Fibroblast of skin of abdomen (primary cell): ENCODE measurements at places on chromosomes 3 and 15.

GRCh38 chr3:114498539-114499370, 204.9 kb downstream of the TIGIT start:
- DNase-seq, result peak; percentile 83

DNA sequence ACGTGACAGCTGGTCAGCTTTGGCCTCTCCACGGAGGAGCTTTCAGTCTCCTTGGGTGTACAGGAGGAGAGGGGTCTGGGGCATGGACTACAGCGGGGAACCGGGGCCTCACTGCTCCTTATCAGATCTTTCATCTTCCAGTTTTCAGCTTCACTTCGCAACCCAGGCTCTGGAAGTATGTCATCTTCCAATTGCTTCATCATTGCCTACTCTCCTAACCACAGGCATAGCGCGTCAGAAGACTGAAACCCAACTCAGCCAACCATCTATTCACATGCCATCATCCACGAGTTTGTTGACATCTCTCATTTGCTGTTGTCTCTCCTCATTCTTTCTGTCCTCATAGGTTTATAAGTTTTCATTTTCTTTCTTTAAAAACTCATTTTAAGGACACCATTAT, 119.5 kb downstream of the MYLK start:
- DNase-seq, result no peak

DNA sequence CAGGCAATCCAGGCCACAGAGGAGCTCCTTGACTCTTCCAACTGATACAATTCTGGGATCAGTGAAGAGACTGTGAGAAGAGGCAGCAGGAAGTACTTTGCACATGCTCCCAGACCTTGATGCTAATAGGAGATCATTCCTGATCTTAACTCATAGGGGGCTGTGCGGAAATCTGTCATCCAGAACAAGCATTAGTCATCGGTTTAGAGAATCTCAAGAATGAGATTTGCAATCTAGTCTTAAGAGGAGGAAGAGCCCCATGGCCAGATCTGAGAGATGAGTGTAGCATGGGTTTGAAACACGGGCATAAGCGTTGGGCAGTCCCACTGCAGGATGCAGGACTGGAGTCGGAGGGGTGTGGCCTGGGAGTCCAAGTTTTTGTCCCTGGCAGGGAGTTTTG, 1081.1 kb downstream of the NAALADL2 start:
- peak; percentile 57 for DNase-seq

- peak; percentile 12 for DNase-seq
Measured at GRCh38 chr15:29090617-29091466, 178.8 kb downstream of the NSMCE3 start.

DNA sequence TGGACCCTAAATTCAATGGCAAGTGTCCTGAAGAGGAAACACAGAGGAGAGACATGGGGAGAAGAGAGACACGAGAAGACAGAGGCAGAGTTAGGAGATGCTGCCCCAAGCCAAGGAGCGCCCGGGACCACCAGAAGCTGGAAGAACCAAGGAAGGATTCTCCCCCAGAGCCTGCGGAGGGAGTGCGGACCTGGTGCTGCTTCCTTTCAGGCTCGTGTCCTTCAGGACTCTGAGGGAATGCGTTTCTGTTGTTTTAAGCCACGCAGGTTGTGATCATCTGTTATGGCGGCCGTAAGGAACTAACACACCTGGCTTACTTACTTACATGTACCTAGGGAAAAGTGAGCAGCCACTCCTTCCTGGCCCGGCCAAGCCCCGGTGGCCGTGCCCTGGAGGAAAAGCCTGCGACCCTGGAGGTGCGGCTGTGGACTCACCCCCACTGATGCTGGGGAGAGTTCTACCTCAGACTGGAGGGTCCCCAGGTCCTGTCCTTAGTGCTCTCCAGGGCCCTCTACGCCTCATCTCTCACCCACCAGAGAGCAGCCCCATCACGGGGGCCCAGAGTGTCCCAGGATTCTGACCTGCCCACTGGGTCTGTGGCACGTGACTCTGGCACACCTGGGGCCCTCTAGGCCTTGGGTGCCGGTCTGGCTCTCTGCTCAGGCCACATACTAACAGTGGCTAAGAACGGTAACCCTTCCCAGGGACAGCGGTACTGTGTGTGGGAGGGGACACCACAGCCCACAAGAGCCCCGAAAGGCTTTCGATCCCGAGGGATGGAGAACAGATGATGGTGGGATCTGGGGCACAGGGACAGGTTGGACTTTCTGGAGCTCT, 61.8 kb downstream of the ITGA11 start:
- DNase-seq, result no peak

DNA sequence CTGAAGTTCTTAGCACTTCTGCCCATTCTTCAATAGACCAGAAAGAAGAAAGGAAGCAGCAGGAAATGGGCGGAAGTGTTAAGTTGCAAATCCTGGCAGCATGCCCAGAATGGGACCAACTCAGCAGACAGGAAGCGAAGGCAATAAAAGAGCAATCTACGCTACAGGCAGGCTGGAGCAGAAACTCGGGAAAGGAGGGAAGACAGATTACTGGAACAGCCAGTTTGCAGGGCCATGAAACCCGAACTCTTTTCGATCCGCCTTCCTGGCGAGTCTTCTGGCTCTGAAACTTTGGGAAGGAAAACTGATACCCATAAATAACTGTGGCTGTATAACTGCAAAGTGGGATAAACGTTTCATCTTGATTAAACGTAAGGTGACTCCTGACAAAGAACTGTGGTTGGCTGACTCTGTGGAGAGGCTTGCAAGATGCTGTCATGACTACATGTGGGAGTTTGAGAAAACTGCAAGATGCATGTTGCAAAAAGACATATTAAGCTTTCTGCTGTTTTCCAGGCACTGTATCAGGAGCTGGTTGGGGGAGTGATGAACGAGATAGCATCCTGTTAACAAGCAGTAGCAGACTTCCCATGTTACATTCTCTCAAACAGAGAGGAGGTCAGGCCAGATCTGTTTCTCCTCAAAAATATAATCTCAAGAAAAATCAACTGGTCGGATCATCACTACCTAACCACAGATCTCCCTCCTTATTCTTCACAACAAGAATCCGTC, 67.8 kb downstream of the FMN1 start:
- peak; percentile 97 for DNase-seq

DNA sequence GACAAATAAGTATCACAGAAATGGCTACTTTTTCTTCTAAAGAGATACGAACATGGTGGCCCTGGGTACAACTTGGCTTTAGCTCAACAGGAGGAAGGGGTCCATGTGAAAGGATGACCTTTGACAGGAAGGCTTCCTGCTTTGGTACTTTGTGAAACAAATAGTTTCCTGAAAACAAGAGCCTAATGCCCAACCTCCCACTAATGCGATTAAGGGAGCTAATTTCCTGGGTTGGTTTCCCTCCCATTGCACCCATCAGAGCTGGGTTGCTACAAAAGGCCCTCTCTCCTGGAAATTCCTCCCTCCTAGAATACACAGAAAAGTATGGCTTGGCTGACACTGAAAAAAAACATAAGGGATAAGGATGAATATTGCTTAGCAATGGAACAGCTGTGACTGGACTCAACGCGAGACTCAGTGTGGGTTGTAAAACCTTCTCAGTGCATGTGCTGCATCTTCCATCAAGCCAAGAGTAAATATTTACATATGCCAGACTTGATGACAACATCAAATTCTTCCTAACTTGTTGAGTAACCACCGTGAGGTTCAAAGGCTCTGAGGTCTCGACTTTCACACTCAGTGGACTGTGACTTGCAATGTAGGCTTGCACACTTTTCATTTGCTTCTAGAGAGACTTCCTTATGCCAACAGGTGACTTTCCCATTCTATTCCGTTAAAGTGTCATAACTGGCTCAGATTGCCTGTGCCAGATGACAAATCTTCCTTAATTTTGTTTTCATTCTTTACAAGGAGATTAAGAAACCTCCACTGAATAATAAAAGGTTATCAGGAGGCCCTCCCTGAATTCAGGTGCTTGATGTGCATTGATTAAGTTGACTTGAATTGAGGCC, 60.1 kb downstream of the ADAMTS9 start:
- DNase-seq, result no peak
